ENCODE measurements at places on chromosomes 1 and 21. TPM values are rescaled to one million over a fixed set of nuclear protein-coding genes. Genes with fewer than 3 reads are reported as not detected.

Gene TRAF3IP3
- 0.90 TPM for total RNA-seq

Gene TMPRSS15
- total RNA-seq, result not detected

DNA sequence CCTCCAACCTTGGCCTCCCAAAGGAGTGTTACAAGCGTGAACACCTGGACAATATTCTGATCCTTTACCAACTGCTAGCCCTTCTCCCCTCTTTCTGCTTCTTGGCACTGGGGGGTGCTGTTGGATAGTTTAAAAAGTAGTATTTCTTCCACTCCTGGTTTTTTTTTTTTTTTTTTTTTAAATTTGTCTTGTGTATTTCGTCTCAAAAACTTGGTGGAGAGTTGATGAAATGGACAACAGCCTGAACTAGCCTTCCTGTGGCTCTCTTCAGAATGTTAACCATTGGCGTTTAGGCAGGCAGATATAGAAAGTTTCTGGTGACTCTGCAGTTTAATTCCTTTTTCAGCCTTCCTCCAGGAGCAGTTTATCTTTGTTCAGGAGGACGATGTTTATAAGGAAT is 69.7 kb upstream of the USP24 start:
- no peak for DNase-seq

DNA sequence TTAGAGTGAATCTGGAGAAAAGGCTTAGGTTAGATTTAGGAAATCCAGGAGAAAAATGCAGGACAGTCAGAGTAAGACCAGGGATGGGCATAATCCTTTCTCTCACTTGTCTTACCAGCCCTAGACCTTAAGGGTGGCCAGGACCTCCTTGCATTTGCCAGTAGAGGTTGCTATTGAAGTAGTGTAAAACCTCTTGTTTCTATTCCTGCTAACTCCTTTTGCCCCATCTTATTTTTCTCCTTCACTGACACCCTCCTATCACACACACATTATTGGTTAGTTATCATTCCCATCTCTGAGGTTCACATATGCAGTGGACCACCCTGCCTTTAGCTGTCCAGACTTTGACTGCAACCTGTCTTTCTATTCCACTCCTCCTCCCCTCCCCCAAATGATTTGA is 75.0 kb upstream of the MACF1 start:
- DNase-seq, result no peak

Gene OR10Z1
- not detected for total RNA-seq

GRCh38 chr1:240414237-240414636 is 197.7 kb downstream of the GREM2 start:
- DNase-seq, result no peak

Gene RNU1-3
- total RNA-seq, result not detected

Gene TAS1R1
- not detected for total RNA-seq

GRCh38 chr1:41743366-41743765 is 175.4 kb downstream of the HIVEP3 start:
- DNase-seq, result no peak

DNA sequence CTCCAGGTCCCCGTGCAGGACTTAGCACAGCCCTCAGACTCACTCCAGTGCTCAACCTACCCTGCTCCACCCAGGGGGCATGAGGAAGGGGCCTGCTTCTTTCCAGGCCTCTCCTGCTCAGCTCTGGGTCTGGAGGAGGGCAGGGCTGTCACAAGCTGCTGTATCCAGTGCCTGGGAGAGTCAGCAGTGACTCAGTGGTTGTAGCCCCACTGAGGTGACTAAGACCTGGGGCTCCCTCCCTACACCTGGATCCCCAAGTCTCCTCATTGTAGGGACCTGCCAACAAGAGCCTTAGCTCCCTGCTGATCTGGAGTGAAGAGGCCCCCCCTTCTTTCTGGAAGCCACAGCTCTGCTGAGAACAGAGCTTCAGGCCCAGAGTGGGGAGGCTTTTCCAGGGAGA is 36.1 kb upstream of the FAM131C start:
- no peak for DNase-seq

Gene PAQR7
- 2.0 TPM for total RNA-seq

GRCh38 chr1:225350872-225351271 is 77.0 kb downstream of the LBR start:
- no peak for DNase-seq

GRCh38 chr1:208614610-208615009 is 370.4 kb upstream of the PLXNA2 start:
- DNase-seq, result no peak

Gene S100B
- total RNA-seq, result 3.5 TPM

- DNase-seq, result no peak
Measured at GRCh38 chr1:199353906-199354305, 673.6 kb upstream of the NR5A2 start.

Gene CHIA
- not detected for total RNA-seq

GRCh38 chr1:152999818-153000217 is 1.7 kb upstream of the SPRR3 start:
- no peak for DNase-seq

DNA sequence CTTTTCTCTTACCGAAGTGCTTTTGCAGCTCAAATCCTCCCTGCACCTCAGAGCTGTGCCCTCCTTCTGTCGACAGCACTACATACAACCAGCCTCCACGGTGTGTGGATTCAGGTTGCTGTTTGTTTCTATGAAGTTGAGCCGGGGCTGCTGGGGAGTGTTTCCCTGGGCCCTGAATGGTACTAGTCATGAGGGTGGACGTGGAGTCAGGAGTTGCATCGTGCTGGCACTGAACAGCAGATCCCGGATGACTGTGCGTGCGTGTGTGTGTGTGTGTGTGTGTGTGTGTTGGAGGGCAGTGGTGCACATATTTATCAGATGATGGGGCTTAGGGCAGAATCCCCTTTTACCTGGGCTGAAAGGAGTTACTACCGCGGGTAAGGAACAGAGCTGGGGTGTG is 47.0 kb downstream of the ACTL8 start:
- no peak for DNase-seq

Gene FCMR
- 1.8 TPM for total RNA-seq

Gene OVAAL
- total RNA-seq, result 1.5 TPM

- DNase-seq, result no peak
Measured at GRCh38 chr1:6593810-6594209, 8.9 kb downstream of the KLHL21 start.

Gene OR2T33
- not detected for total RNA-seq

DNA sequence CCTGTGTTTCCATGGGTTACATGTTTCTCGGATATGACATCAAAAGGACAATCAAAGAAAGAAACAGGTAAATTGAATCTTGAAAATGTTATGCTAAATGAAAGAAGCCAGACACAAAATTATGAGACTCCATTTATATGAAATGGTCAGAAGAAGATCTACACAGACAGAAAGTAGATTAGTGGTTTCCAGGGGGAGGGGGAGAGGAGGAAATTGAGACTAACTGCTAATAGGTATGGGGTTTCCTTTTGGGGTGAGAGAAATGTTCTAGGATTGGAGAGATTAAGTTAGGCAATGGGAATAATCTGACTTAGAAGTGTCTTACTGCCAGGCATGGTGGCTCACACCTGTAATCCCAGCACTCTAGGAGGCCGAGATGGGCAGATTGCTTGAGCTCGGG is 21.8 kb downstream of the ITGB3BP start:
- no peak for DNase-seq

Gene FAM163A
- total RNA-seq, result 0.25 TPM

DNA sequence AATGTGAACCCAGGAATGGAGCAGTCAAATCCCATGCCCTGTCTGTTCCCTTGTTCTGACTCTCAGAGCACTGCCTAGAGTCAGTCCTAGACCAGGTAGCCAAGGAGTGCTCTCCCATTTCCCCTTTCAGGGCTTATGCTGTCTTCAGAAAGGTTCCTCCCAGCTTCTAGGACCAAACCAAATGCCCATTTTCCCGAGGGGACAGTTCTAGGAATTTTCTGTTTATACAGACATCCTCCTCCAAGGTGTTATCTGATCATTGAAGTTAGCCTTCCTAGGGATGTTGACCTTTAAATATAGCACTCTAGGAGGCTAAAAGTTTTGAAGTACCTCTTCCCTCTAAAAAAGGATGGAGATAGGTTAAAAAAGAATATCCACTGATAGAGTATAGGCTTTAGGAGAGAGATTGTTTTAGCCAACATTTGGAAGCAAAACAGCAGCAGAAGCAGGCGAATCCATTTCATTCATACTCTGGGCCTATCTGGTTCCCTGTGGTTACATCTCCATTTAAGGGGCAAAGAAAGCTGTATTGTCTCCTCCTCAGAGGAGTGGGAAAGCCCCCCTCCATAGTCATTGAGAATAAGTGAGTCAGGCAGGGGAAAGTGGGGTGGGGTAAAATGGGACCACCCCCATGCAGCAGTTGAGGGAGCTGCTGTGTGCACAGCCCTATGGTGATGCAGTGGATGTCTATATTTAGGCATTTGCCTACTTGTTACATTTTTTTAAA is 126.5 kb downstream of the SPATA46 start:
- DNase-seq, result no peak

DNA sequence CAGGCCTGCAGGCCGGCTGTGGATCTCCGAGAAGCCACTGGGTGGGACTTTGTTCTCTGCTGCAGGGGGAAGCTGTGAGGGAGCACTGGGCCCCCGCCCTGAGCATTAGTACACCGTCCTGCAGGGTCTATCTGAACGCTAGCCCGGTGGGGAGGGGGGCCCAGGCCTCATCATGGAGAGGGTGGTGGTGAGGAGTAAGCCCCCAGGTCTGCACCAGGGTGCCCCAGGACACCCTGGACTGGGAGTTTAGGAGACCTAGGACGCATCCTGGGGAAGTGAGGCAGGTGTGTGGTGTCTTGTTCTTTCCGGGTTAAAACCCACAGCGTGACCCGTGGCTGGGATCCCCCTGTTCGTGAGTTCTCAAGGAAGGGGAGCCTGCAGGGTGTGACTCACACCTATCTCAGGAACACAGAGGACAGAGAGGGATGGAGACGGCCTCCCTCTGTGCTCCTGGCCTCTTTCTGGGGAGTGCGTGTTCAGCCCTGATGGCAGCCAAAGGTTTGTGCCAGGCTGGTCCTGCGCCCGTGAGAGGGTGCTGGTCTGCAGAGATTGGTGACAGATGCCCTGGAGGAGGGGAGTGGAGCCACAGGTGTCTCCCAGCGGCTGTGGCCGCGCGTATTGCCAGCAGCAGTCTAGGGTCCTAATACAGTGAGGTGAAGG is 44.8 kb downstream of the AGPAT3 start:
- DNase-seq, result no peak

Gene NEGR1
- total RNA-seq, result 3.9 TPM

Gene LCE1B
- total RNA-seq, result not detected

DNA sequence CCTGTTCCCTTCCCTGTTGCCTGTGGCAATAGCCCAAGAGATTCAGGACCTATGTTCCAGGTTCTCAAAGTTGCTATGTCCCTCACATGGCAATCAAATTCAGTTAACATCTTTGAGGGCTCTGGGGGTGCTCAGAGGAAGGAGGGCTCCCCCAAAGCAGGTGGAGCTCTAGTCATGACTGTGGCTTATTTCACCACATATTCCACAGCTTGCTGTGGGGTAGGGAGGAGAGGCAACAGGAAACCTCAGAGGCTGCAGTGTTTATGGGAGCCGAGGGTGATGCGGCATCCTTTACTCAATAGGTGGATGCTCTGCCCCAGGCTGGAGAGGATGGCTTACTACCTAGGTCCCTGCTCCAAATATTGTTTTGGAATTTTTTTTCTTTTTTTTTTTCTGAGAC is 1.2 kb upstream of the MKNK1 start:
- no peak for DNase-seq

Gene TENT5C
- total RNA-seq, result 14.5 TPM

All from heart left ventricle (tissue), 16 donors.